GM12878 (cell line): ENCODE measurements at places on chromosomes 13 and 19.

- DNase-seq: no peak
Measured at GRCh38 chr13:67769063-67769986, 539.2 kb upstream of the PCDH9 start.

GRCh38 chr19:45906221-45906620, 3.8 kb upstream of the MYPOP start:
- no peak for DNase-seq

GRCh38 chr13:34465423-34465922, 476.6 kb upstream of the NBEA start:
- no peak for DNase-seq

- no peak for DNase-seq
Measured at GRCh38 chr13:51342706-51343105, 3.2 kb downstream of the SERPINE3 start.

DNA sequence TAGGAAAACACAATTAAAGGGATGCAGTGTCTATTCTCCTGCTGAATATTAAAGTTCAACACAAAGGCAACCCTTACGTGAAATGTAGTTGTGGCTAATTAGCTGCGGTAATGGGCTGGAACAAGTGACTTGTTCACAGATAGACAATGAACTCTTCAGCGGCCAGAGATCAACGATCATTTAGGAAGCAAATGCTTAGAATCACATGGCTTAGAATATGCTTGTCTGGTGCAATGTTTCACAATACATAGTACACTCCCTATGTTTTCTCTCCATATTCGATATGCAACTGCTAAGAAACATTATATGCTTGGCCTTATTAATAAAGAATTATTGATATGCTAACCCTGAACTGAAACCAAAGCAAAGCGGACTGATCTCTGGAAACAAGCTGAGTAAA, 25.7 kb upstream of the MTUS2 start:
- no peak for DNase-seq

DNA sequence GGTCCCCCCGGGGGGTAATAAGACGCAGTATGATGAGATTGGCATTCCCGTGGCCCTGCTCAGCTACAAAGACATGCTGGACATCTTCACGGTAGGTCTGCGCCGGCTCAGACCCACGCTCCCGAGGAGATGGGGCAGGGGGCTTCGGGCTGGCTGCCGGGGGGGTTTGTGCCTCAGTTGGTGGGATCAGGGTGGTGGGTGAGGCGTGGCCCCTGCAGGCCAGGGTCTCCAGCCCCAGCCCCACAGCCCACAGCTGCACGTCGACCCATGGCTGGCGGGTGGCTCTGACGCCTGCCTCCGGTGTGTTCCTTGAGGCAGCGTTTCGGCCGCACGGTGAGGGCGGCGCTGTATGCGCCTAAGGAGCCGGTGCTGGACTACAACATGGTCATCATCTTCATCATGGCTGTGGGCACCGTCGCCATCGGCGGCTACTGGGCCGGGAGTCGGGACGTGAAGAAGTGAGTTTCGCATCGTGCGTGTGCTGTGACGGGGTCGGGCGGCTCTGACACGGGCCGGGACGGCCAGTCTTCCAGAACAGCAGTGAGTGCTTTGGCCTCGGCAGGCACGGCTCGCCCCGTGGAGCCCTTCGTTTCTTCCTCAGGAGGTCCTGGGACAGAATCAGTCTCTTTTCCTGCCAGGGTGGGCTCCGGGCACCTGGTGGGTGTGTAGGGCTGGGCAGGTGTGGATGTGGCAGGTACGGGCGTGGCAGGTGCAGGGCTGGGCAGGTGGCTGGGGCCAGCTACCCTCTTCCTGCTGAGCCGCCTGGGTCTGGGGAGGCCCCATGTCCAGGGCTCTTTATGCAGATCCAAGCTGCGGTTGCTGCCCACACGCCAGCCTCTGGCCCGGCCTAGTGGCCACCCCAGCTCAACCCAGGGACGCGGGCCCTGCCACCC, 10.5 kb downstream of the SPPL2B start:
- DNase-seq: no peak

GRCh38 chr19:46603752-46604231, 2.7 kb downstream of the CALM3 start:
- DNase-seq: no peak

DNA sequence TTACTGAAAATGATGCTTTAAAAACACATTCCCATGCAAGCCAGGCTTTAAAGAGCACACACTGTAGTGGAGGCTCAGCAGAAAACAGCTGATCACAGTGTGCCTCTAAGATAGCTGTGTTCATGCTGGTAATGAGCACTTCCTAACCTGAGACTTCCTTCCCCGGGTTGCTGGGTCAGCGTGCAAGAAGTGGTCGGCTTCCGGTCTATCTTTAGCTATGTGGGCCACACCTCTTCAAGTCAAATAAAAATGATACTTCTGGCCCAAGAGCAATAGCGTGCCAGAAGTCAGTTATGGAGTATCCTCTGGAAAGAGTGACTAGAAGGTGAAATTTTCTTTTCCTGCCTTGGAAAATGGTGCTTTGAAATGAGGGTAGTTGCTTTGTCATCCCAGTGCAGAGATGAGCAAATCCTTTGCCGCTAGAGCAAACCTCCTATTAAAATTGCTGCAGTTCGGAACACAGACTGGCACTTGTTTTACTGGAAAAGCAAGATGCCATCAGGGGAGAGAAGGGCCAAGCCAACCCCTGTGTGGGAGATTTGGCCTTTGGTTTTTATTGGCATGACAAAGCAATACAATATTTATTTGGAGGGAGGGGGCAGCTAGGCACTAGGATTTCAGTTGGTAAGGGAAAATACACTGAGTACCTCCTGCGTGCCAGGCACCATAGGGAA, 64.2 kb downstream of the ARHGAP35 start:
- DNase-seq: no peak

GRCh38 chr19:55112777-55113569, 4.5 kb downstream of the PPP1R12C start:
- DNase-seq: no peak

GRCh38 chr13:32989290-32989667, 26.9 kb upstream of the KL start:
- no peak for DNase-seq

DNA sequence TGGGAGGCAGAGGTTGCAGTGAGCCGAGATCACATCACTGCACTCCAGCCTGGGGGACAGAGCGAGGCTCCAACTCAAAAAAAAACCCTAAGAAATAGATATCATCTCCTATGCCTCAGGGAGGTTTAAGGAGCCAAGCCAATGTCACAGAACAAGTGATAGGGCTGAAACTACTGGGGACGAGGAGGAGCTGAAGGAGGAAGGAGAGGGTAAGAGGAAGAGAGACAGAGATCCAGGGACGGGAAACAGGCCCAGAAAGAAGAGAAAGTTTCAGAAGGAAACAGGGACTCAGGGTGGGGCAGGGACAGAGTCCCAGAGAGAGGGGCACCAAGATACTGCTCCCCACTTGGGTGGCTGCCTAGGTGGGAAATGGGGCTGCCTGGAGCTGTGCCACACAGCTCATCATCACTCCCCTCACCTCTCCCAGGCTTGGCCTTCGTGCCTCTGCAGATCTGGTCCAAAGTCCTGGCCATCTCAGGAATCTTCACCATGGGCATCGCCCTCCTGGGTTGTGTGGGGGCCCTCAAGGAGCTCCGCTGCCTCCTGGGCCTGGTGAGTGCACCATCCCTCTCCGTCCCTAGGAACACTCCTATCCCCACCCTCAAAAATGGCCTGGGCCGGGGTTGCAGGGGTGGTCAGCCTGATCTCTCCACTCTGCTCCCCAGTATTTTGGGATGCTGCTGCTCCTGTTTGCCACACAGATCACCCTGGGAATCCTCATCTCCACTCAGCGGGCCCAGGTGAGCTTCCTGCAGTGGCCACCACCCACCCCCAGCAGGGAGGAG, 1.5 kb downstream of the CD37 start:
- no peak for DNase-seq

- no peak for DNase-seq
Measured at GRCh38 chr13:74907788-74908187, 574.2 kb downstream of the TBC1D4 start.

- no peak for DNase-seq
Measured at GRCh38 chr13:79481685-79482052, 714 bp downstream of the NDFIP2 start.

DNA sequence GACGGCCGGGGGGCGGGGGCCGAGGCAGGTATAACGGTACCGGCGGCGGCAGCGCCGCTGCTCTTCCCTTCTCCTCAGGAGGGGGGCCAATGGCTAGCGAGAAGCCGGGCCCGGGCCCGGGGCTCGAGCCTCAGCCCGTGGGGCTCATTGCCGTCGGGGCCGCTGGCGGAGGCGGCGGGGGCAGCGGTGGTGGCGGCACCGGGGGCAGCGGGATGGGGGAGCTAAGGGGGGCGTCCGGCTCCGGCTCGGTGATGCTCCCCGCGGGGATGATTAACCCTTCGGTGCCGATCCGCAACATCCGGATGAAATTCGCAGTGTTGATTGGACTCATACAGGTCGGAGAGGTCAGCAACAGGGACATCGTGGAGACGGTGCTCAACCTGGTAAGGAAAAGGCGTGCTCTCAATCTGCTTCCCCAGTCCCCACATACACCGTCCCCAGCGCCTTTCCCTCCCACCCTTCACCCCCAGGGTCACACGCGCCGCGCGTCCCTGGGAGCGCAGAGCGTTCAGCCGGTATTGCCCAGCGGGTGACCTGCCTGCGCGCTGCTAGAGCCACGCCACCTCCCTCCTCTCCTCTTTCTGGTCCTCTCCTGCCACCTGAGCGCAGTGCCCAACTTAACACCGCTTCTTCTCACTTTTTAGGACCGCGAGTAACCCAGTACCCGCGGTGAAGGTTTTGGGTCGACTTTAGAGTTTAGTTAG, 814 bp downstream of the NBEA start:
- no peak for DNase-seq

DNA sequence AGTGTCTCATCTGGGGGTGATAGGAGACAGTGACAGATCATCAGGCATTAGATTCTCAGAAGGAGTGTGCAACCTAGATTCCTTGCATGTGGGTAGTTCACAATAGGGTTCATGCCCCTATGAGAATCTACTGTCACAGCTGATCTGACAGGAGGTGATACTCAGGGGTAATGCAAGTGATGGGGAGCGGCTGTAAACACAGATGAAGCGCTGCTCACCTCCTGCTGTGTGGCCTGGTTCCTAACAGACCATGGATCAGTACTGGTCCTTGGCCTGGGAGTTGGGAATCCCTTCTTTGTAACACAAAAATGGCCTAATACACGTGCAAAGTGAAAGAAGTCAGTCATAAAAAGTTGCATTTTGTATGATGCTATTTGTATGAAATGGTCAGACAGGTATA, 107.6 kb upstream of the TUBA3C start:
- no peak for DNase-seq

DNA sequence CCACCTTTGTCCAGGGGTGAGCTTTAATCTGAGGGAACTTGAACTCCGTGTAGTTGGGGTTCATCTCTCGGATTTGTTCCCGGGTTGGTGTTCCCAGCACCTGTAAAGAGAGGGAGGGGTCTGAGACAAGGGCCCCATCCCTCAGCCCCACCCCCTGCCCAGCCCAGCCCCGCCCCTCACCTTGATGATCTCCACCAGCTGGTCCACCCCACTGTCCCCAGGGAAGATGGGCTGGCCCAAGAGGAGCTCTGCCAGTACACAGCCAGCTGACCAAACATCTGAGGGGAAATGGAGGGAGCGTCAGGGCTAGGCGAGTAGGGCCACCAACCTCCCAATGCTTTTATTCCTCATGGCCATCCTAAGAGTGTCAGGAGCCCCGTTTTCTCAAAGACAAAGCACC, 9.3 kb downstream of the GSK3A start:
- no peak for DNase-seq

DNA sequence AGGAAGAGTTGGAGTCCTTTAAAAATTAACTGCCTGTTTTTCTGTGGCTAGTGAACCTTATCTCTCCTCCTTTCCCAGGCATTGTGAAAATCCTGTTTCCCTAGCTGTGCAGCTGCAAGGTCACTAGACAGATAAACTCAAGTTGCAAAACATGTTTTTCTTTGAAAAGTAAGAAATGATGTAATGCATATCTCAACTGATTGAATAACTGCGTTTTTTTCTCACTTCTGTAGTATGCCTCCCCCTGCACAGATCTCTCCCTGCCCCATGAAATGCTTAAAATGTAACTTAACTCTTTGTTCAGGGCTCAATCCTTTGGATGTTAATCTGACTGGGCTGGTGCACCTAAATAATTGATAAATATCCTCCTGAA, 27.7 kb upstream of the CYSLTR2 start:
- no peak for DNase-seq

GRCh38 chr19:1483131-1483978, 4.3 kb upstream of the C19orf25 start:
- DNase-seq: no peak

DNA sequence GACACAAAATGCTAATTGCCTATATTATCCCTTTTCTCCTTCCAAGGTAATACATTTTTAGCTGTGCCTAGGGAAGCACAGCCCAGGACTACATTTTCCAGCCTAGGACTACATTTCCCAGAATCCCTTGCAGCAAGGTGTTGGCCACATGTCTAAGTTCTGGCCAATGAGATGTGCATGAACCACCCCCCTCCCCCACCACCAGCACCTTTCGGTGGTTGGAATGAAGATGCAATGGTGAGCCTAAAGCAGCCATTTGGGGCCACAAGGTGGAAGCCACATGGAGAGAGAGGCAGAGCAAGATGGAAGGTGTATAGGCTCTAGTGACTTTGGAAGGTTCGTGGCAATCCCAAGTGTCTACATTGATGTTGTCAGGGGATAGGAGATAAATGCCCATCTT, 16.2 kb downstream of the UNC13A start:
- DNase-seq: no peak

- no peak for DNase-seq
Measured at GRCh38 chr13:112722433-112723263, 32.8 kb downstream of the ATP11A start.

GRCh38 chr13:107457686-107458085, 757.6 kb downstream of the LIG4 start:
- no peak for DNase-seq

GRCh38 chr19:8194528-8195267, 14.5 kb upstream of the CERS4 start:
- DNase-seq: no peak

DNA sequence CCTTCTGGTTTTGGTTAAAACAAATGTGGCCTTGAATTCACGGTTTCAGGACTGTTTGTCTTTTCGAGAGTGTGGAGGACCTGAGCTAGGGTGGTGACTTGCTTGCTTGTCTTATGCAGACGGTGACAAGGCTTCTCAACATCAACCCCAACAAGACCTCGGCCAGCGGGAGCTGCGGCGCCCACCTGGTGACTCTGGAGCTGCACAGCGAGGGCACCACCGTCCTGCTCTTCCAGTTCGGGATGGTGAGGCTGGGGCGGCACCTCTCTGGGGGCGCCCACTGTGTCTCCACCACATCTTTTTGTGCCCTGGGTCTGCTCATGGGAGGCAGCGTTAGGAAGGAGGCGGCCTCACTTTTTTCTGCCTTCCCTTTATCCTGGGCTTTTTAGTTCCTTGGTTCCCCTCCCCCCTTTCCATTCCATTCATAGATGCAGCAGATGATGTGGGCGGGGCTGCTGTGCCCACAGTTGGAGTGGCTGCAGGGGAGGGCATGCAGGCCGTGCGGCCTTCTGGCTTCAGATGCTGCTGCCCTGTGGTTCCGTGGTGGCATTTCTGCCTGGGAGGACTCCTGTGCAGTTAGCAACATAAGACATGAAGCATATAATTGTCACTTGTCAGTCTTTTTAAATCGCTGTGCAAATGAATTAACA, 23.3 kb downstream of the LAMP1 start:
- DNase-seq: no peak
